ENCODE measurements at places on chromosomes 2 and 18.

DNA sequence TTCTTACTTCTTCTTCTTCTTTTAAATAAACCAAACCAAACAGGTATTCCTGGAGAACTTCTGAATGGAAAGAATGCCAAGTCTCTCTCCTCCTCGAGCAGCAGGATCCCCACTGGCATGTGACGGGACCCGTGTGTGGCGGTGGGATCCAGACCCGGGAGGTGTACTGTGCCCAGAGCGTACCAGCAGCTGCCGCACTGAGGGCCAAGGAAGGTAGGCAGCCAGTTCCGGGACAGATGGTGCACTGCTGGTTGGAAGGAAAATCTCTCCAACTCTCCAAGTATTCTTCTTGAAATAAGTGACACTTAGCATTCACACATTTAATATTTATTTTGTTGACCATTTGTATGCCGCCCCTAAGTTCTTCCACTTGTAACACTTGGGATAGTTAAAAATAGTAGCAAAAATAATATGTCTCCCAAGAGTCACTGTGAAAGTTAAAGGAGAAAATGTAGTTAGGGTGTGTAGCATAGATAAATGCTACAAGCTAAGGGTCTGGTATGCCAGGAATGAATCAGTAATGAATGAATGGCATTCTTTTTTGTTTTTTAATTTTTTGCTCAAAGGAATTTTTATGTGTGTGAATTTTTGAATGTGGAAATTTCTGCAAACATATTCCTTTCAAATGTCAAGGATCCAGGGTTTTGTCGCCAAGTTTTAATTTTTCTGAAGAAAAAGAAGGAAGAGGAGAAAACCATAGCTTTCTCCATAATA lies 349.9 kb downstream of the THSD7B start:
- DNase-seq = no peak

DNA sequence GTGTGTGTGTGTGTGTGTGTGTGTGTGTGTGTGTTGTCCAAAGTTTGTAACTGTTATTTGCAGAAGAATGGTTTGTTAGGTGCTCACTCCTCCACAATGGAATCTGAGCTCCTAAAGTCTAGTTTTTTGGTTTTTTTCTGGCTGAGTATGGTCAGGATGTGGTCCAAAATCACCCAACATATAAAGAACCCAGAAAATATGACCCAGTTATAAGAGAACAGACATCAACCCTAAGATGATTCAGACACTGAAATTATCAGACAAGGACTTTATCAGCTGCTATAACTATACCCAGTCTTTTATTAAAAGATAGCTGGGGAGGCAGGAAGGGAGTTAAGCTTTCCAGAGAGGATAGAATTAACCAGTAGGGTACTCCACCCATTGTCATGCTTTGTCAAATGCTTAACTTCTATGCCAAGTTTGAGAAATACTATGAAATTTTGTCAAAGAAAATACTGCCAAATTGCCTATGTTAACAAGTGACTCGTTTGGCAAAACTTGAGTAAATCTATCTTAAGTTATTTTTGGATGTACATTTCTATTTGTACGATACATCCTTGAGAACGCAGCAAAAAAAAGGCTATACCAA lies 57.5 kb downstream of the TANK start:
- DNase-seq = no peak

GRCh38 chr2:122210898-122211856 lies 455.7 kb downstream of the TSN start:
- no peak for DNase-seq

DNA sequence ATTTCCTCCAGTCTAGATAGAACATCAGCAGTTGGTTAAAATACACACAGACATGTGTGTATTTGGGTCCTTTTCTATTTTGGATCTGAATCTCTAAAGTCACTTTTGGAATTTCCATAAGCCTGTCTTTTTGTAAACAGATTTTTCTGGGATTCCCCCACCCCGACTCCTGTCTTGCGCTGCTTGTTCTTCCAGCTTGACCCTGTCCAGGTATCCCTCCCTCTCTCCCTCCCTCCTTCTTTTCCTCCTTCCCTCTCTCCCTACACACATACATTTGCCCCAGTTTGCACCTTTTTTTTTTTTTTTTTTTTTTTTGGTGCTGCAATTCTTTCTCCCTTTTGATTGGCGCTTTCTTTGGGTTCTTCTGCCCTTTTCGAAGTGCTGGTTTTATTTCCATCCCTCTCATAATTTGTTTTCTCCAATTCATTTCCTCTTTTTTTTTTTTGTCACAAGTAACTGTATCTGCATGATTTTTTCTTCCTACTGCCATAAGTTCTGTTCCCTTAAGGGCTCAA lies 114.8 kb upstream of the SERTAD2 start:
- DNase-seq = no peak

- DNase-seq = no peak
These were observed 291.5 kb upstream of the KLHL29 start for GRCh38 chr2:23093513-23093912.

DNA sequence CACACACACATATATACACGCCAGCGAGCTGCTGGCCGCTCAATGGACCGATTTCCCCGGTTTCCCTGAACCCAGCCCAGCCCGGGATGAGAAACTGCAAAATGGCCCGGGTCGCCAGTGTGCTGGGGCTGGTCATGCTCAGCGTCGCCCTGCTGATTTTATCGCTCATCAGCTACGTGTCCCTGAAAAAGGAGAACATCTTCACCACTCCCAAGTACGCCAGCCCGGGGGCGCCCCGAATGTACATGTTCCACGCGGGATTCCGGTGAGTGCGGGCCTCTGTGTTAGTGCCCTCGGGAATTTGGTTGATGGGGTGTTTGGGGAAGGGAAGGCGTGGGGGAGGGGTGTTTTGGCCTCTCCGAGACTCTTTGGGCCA lies 392 bp downstream of the ST8SIA3 start:
- DNase-seq = no peak

DNA sequence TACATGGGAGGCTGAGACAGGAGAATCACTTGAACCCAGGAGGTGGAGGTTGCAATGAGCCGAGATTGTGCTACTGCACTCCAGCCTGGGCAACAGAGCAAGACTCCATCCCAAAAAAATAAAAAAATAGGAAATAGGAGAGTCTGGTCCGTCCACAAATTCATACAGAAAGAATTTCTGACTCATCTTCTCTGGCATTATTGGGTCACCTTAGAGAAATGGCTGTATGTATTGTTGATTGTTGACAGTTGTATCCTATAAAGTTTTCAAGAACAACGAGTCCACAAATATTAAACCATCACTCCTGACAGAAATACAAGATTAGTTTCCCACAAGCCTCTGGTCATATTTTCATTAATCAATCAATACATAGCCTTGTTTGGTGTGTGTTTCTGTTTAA lies 20.4 kb downstream of the RBM43 start:
- no peak for DNase-seq

- DNase-seq = no peak
These were observed 27.7 kb downstream of the ADRA2B start for GRCh38 chr2:96088340-96089335.

- peak; percentile 57 for DNase-seq
These were observed 56.9 kb downstream of the COL4A4 start for GRCh38 chr2:227106845-227107759.

DNA sequence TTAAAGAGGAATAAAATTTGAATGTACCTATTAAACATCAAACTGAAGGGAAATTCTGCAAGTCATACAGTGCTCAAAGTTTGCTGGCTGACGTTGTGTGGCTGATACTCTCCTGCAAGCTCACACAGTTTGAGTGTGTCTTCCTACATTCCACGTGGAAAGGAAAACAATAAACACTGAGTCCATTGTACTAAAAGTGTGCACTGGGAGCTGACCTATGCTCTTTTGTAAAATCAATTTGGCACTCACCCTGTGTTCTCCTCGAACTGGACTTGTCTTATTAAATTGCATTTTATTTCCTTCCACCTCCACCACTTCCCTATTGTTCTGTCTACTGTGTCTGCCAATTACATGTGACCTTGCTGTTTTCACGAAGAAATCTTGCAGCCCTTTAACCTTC lies 458.0 kb downstream of the CPS1 start:
- DNase-seq = no peak

DNA sequence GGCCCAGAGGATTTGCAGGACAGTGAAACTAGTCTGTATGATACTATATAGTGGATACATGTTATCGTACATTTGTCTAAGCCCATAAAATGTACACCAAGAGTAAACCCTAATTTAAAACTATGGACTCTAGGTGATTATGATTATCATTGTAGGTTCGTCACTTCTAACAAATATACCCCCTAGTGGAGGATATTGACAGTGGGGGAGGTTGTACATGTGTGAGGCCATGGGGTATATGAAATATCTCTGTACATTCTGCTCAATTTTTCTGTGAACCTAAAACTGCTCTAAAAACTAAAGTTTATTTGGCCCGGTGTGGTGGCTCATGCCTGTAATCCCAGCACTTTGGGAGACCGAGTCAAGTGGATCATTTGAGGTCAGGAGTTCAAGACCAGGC lies 81.2 kb upstream of the CAB39 start:
- no peak for DNase-seq

GRCh38 chr2:129755786-129756185 lies 223.7 kb upstream of the RAB6C start:
- DNase-seq = no peak

GRCh38 chr2:138155304-138155703 lies 191.0 kb downstream of the HNMT start:
- DNase-seq = no peak

- DNase-seq = no peak
These were observed 6.3 kb downstream of the MEX3C start for GRCh38 chr18:51191128-51191717.

- no peak for DNase-seq
These were observed 125.5 kb upstream of the SERTAD2 start for GRCh38 chr2:64779117-64779690.

- DNase-seq = no peak
These were observed 123.5 kb downstream of the CABLES1 start for GRCh38 chr18:23258566-23259469.

GRCh38 chr2:71559080-71559827 lies 105.9 kb downstream of the DYSF start:
- no peak for DNase-seq

- no peak for DNase-seq
These were observed 400.3 kb upstream of the HNRNPA3 start for GRCh38 chr2:176812246-176812775.

GRCh38 chr2:144894612-144895599 lies 375.0 kb upstream of the ZEB2 start:
- no peak for DNase-seq

DNA sequence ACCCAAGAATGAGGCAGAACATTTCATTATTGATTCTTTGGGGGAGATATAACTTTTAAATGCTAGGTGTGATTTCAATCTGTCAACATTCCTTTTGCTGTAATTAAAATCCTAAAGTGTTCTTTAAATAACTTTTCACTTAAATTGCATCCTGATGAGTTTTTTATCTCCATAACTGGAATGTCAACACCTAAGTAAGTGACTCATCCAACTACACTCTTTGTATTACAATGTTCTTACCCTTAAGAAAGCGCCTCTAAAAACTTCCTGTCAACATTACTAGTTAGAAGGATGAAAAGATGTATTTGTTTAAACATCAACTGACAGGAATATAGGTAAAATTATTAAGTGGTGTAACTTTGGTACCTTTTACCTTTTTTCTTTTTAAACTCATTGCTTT lies 1657.0 kb downstream of the LRP1B start:
- no peak for DNase-seq

DNA sequence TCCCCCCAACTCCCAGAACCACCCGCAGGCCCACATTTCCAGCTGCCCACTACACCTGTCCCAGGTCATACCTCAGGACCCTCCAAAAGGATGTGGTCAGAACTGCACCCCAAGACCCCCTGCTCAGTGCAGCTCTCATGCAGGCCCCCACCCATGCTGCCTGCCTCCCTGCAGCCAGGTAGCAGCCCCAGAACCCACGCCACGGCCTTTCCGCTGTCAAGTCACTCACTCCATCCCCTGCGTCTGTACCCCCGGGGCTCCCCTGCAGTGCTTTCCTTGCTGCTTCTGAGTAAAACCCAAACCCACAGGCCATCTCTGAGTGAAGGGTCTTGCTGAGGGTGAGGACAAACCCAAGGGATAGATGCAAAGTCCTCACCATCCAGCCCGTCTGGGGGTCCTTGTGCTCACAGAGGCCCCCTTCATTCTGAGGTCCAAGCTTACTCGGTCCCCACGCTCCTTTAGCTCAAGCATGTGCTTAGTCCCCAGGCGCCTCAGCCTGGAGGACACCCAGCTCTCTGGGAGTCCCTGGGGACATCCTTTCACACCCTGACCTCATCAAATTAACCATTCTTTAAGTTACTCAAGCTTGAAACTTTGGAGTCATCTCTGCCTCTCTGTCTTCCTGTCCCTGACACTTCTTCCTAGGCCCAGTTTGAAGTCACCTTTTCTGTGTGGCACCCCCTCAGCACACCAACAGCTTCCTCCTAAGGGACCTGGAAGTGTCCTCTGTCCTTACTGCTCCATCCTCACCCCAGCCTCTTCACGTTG lies 130.1 kb downstream of the SMAD7 start:
- no peak for DNase-seq

DNA sequence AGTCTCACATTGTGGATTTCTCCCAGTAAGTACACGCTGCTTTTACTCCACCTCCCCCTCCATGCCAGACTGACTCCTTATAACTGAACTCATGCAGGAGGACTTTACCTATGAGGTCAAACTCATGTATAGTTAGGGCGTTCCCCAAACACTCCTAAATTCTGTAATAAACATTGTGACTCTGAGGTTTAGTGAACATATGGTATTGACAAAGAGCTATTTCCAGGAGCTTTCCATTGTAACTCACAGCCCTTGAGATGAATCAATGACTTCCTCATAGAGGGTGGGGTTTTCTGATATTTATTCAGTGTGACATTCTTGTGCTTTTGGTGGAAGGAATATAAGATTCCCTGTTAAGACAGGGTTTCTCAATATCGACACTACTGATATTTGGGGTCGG lies 337.4 kb upstream of the SLC14A2 start:
- no peak for DNase-seq

DNA sequence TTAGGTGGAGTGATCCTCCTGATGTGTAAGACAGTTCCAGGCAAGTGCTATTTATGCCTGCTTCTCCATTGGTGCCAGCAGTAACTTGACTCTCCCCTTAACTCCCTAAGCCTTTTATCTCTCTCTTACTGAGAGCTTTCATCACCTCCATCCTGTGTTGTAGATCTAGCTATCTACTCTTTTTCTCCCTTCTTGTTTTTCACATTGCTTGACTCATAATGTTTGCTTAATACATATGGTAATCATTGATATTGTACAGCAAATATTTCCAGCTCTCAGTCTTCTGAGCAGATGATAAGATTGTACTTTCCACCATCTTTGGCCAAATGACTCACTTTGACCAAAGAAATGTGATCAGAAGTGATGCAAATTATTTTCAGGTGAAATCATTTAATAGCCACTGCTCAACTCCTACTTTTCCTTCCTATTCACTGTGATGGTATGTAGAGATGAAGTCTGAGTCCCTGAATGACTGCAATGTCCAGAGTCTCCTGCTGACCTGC lies 165.0 kb downstream of the PLCL1 start:
- no peak for DNase-seq

DNA sequence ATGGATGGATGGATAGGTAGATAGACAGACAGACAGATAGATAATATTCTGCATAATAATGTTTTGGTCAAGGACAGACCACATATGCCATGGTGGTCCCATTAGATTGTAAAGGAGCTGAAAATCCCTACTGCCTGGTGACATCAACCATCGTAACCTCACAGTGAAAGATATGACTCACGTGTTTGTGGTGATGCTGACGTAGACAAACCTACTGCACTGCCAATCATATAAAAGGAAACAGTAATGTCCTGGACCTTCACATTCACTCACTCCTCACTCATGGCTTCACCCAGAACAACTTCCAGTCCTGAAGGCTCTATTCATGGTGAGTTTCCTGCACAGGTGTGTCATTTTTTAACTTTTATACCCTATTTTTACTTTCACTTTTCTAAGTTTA lies 202.9 kb upstream of the TPO start:
- DNase-seq = no peak
